ENCODE measurements at places on chromosomes 3 and 15.

DNA sequence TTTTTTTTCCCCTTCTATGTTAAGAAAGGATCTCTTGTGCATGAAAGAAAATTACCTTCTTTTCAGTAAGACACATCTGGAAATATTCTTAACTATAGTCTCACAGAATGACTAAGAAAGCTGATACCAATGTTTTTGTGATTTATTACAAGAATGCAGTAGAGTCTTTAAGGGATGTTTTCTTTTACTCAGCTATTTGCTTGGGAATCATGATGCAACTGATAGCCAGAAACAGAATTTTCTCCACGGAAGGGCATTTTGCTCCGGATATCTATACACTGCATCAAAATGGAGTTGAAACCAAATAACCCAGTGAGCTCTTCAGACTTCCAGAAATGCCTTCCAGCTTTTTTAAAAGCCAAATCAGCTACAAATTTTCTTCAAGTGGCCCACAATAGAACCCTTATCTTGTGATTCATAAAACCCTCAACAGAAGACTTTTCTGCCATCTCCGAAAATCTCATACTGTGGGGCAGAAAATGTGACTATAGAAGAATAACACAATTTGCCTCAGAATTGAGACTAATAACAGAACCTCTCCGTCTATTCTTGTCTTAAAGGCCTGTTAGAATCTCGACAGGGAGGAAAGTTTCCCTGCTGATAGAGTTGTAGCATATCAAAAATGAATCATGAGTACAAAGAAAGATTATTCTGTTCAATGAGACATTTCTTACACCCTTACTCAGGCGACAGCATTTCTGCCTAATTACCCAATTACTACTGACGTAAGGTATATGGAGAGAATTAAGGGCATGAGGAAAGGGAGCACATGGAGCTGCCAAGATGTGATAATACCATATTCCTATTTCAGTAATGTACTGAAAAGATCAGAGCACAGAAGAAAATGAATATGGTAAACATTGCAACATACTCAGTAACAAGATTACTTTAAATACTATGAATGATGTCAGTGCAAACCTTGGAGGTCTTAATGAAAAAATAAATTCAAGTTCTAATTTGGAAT lies 900.1 kb downstream of the ROBO1 start:
- DNase-seq: no peak

GRCh38 chr15:83813682-83814081 lies 159.8 kb downstream of the ADAMTSL3 start:
- DNase-seq: no peak

DNA sequence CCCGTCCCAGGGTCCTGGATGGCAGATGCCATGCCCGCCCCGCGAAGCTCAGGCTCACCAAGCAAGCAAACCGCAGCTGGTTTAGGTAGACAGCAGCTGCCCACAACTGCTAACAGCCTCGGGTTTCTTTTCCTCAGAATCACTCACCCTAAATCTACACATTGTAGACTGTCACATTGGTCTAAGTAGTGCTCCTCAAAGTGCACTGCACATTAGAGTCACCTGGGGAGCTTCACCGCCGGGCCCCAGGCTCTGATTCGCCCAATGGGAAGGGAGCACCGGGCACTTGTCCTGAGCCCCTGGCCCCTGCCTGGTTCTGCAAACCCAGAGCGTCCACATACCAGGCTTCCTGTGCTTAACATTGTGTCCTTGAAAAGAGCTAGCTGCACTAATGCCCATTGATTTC lies 752 bp downstream of the OCA2 start:
- DNase-seq: no peak

DNA sequence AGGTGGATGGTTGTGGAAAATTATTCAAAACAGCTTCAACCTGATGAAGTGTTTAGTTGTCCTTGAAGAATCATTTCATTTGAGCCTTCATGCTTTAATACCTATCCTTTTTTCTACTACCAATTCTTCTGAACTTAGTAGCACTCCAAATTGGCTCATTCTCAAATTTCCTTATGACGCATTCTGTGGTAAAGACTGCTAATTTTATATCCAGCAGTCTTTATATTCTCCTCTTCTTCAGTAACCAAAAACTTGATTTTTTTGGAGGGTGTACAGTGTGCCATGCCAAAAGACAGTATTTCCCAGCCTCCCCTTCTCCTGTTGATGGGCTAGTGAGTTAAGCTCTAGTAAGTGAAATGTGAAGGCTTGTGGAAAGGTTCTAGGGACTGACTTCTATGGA lies 25.2 kb downstream of the CGNL1 start:
- DNase-seq: no peak

DNA sequence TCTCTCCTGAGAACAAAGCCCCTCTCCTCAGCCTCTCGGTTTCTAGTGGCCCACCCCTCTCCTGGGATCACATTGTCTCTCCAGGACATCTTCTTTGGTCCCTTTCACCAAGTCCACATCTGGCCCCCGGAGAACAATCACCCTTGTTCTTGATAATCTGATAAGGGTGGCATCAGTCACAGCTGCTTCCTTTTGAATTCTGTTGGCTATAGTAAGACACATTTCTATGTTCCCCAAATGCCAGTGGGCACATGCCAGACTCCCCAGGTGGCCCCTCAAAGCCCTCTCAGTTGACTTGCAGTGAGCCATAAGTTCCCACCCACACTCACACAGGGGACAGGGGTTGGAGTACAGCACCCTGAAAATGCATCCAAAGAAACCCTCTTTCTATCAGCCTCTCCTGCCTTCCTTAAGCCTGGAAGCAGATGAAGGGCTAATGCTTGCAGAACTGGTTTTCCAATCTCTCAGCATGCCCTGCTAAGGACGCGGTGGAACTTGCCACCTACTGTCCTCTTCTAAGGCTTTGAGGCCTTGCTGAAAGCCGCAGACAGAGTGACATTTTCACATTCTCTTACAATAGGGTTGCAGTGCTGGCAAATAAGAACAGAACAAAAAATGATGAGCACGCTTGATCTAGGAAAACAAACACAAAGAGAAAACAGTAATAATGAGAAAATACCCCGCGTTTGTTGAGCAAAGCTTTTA lies 101.3 kb upstream of the SLCO3A1 start:
- DNase-seq: no peak

DNA sequence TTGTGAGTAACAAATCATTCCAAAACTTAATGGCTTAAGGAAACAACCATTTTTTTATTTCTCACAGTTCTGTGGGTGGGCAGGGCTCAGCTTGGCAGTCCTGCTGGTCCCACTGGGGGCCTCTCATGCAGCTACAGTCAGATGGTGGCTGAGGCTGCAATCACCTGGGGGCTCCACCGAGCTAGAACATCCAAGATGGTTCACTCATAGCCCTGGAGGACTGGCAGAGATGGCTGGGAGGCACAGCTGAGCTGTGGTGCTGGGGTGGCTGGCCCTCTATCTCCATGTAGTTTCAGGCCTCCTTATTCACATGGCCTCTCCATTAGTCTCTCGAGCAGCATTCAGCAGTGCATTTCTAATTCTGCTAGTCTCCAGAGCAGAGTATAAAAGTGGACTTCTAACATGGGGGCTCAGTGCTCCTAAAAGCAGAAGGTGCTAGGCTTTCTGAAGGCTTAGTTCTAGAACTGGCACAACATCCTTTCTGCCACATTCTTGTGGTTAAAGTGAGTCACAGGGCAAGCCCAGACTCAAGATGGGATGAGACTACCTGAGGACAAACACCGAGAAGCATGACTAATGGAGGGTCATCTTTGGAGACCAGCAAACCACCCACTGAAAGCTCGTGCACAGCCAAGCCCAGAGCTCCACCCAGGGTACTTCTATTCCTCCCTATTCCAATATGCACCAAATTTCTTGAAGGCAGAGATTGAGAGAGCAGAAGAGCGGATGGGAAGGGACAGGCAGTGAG lies 6.3 kb downstream of the CAV3 start:
- DNase-seq: no peak

GRCh38 chr3:150057227-150057626 lies 86.5 kb upstream of the PFN2 start:
- no peak for DNase-seq

GRCh38 chr3:100225193-100225592 lies 35.6 kb upstream of the TBC1D23 start:
- no peak for DNase-seq

DNA sequence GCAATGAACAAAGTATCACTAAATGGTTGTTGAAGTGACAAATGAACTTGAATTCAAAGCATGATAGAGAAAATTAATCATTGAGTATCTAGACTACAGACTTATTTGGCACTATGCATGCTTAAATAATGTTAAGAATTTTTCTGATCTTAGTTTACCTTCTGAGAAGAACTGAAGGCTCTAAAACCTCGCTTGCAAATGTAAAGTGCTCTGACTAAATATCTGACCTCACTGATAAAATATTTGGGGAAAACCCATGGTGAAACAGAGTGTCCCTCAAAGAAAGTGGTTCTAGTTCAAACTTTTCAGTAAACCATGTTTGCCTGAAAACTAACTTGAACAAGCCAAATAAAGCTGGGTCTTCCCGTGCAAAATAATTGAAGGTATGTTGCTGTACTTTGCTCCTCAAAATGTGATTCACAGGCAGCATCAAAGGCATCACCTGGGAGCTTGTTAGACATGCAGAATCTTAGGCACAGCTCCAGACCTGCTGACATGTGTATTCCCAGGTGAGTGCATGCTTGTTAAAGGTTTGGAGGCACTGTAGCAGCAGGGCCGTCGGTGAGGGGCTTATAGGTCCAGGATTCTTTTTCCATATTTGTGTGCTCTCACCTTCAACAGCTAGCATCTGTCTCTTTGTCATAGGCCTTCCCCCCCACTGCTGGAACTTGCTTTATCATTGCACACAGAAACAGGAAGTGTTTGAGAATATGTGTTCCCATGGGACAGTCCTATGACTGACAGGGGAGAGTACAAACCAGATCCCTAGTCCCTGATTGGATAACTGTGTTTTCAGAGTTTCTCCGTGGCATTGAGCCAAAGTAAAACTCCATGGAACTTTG lies 524.2 kb upstream of the LMCD1 start:
- no peak for DNase-seq

GRCh38 chr15:90762109-90762508 lies 45.0 kb downstream of the BLM start:
- no peak for DNase-seq

- DNase-seq: no peak
Measured at GRCh38 chr3:105722943-105723556, 145.8 kb downstream of the CBLB start.

DNA sequence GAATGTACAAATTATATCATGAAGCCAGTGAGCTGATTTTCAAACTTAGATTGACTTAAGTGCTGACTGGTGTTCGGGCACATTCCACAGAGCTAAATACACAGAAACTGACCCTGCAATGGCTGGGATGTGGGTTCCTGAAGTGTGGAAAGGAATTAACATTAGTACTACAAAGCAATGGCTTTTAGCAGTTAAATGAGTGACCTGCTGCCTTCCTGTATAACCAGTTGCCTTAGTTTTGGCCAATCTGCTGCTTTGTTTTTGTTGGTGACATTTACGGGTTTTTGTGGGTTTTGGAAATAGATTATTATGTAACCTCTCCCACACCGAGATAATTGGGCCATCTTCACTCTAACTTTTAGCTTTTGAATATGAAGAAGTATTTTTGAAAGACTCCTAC lies 2.4 kb upstream of the SKIC8 start:
- no peak for DNase-seq

DNA sequence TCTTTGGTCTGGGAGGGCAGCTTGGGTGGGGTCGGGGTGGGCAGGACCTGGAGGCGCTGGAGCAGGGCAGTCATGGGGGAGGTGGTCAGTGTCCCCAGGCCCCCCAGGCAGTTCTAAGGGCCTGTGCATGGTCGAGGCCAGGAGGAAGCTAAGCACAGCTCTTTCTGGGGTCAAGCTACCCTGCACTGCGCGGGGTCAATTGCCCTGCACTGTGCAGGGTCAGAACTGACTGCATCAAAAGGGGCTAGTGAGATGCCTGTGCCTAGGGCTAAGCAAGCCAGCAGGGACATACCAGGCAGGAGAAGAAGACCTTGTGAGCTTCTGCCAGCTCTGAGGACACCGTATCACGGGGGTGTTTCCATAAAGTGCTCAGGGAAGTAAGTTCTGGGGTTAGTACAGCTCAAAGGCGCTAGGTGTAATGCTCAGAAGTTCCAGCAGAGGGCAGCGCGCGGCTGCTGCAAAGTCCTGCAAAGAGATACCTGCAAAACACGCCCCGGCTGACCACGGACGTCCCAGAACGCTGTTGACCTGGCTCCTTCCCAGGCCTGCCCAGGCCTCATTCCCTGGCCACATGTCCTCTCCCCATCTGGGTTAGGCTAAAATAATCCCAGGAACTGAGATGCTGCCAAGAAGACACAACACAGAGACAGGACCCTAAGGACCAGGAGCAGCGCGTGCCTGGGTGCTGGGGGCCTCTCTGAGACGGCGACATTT lies 18.8 kb upstream of the IQSEC1 start:
- peak; percentile 72 for DNase-seq

DNA sequence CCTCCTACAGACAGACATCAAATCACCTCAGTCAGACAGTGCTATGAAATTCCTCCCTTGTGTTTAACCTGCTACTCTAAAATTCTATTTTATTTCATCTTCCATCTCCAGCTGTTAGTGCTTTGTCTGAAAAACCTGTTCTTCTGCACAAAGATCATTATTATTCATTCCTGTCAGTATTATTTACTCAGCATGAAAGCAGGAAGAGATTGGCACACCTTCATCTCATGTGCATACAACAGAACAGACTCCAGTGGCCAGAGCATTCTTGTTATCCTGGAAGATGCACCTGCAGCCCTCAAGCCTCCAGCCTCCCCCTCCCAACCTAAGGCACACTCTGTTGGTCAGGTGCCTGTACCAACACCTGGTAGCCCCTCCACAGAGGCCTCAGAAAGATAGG lies 1.8 kb upstream of the ROPN1B start:
- no peak for DNase-seq

GRCh38 chr15:70033529-70034140 lies 64.1 kb downstream of the TLE3 start:
- no peak for DNase-seq

DNA sequence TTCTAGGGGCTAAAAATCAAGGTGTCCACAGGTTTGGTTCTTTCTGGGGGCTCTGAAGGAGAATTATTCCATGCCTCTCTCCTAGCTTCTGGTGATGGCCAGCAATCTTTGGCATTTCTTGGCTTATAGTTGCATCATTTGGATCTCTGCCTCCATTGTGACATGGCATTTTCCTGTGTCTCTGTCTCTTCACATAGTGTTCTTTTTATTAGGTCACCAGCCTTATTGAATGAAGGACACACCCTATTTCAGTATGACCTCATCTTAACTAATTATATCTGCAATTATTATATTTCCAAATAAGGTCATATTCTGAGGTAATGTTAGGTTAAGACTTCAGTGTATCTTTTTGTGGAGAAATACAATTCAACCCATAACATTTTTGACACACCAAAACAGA lies 3.2 kb upstream of the GBE1 start:
- no peak for DNase-seq

DNA sequence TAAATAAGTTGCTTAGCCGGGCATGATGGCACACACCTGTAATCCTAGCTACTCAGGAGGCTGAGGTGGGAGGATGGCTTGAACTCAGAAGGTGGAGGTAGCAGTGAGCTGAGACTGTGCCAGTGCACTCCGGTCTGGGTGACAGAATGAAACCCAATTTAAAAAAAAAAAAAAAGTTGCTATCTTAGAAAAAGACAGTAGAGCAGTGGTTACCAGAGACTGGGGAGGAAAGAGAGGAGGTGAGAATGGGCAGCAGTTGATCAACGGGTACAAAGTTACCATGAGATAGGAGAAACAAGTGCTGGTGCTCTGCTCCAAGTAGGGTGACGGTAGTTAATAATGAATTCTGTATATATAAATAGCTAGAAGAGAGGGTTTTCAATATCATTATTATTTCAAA lies 821 bp upstream of the CCR2 start:
- no peak for DNase-seq

All from activated naive CD4-positive, alpha-beta T cell (primary cell).